ENCODE measurements at places on chromosomes 1 and 21. TPM values are rescaled to one million over a fixed set of nuclear protein-coding genes. Genes with fewer than 3 reads are reported as not detected.

Gene PKLR
- not detected for total RNA-seq

Gene PEAR1
- 0.05 TPM for total RNA-seq

Gene C1orf141
- not detected for total RNA-seq

Gene APCS
- total RNA-seq = not detected

Gene PGLYRP3
- not detected for total RNA-seq

Gene AGMAT
- 3.2 TPM for total RNA-seq

Gene YARS1
- 79.9 TPM for total RNA-seq

Gene KDF1
- total RNA-seq = not detected

Gene DR1
- total RNA-seq = 82.4 TPM

Gene HPCAL4
- 0.78 TPM for total RNA-seq

Gene PRR9
- total RNA-seq = not detected

Gene DPYD
- total RNA-seq = 11.3 TPM

Gene FCRLB
- total RNA-seq = 0.57 TPM

Gene MRPL37
- 112 TPM for total RNA-seq

Gene KCNJ9
- total RNA-seq = not detected

Gene TMEM269
- 0.03 TPM for total RNA-seq

Gene OR2G6
- total RNA-seq = not detected

Gene PLOD1
- 144 TPM for total RNA-seq

Gene ARHGAP30
- not detected for total RNA-seq

Gene ILDR2
- 0.13 TPM for total RNA-seq

Gene FAAH
- total RNA-seq = 0.26 TPM

Gene PSMG1
- 30.2 TPM for total RNA-seq

Gene CFHR1
- 0.21 TPM for total RNA-seq

Gene NHLH1
- total RNA-seq = 0.51 TPM
